ENCODE measurements at places on chromosomes 4 and X.

DNA sequence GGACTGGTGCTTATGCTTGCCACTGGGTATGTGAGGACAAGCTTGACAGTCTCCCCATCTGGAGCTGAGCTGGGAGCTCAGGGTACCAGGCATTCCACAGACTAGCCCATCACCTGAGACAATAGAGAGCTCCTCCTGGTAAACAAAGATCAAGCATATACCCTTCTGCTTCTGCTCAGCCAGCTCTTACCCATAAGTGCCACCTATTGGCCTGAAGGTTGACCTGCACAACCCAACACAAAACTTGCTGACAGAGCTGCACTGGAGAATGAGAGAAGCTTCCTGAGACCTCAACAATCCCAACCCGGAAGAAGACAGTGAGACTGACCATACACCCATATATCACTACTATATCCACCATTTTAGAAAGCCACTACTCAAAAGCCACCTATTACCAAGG is 1049.2 kb upstream of the INTU start:
- DNase-seq: no peak

- no peak for DNase-seq
These were observed 157.9 kb downstream of the GBA3 start for GRCh38 chr4:22850630-22851029.

DNA sequence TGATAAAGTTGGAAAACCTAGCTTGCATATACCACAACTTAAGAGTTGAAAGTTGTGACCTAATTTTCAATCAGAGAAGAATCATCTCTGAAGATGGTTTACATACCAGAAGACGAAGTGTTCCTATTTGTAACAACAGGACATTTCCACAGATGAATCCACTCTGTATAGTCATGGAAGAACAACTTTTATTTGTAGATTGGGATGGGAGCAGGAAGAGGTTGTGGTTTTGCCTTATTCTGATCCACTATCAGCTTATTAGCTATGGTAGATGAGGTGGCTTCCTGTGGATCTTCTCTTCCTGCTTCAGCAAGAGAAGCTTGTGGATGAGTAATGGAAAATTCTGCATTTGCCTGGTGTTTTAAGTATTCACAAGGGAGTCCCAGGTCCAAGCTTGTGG is 18.6 kb upstream of the SUPT20HL1 start:
- no peak for DNase-seq

DNA sequence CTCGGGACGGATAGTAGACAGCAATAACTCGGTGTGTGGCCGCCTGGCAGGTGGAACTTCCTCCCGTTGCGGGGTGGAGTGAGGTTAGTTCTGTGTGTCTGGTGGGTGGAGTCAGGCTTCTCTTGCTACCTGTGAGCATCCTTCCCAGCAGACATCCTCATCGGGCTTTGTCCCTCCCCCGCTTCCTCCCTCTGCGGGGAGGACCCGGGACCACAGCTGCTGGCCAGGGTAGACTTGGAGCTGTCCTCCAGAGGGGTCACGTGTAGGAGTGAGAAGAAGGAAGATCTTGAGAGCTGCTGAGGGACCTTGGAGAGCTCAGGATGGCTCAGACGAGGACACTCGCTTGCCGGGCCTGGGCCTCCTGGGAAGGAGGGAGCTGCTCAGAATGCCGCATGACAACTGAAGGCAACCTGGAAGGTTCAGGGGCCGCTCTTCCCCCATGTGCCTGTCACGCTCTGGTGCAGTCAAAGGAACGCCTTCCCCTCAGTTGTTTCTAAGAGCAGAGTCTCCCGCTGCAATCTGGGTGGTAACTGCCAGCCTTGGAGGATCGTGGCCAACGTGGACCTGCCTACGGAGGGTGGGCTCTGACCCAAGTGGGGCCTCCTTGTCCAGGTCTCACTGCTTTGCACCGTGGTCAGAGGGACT is 5.7 kb upstream of the MSANTD1 start:
- DNase-seq: no peak

- DNase-seq: no peak
These were observed 5.9 kb downstream of the RIPPLY1 start for GRCh38 chrX:106897259-106897658.

DNA sequence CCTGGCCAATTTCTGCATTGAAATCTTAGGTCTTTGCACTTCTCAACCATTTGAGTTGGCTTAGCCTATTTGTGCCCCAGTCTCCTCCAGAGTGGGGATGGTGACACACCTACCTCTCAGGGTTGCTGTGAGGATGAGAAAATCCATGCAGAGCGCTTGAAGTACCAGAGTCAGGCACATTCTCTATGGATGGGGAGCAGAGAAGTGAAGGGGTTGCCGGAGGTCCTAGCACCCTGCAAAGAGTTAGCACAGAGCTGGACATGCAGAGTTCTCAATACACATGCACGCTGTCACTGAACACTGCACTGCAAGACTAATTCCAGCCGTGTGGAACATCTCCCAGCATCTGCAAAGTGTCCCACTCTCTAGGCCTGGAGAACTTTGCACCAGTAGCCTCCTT is 2.6 kb upstream of the STK32B start:
- DNase-seq: no peak

DNA sequence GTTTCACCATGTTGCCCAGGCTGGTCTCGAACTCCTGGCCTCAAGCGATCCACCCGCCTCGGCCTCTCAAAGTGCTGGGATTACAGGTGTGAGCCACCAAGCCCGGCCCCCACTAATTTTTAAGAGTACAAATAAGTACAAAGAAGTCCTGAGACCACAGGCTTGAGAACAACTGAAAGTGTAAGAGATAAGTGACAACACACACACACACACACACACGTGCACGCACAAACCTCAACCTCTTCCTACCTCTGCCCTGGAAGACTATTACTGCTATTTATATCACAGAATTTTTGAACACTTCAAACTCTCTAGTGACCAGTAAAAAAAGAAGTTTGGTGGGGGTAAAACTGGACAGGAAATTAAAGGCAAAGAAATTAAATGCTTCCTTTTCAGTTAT is 7.5 kb downstream of the KLHL15 start:
- no peak for DNase-seq

DNA sequence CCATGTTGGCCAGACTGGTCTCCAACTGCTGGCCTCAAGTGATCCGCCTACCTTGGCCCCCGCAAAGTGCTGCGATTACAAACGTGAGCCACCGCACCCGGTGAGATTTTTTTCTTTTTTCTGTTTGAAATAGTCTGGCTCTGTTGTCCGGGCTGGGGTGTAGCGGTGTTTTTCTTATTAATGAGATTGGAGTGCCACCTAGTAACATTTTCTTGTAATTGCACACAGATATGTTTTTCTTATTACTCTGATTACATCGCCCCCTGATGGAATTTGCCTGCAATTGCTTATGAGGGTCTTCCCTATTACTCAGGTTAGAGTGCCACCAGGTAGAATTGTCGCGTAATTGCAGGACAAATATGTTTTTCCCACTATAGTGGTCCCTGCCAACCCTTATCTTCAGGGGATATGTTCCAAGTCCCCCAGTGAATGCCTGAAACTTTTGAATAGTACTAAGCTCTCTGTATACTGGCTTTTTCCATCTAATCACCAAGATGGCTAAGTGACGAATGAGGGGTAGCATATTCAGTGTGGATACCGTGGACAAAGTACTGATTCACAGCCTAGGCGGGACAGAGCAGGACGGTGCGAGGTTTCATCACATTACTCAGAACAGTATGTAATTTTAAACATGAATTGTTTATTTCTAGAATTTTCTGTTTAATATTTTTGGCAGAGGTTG is 8.6 kb upstream of the PDHA1 start:
- DNase-seq: peak; percentile 70

- no peak for DNase-seq
These were observed 194.3 kb downstream of the SOWAHB start for GRCh38 chr4:76703676-76704075.

GRCh38 chrX:137550665-137551261 is 15.2 kb upstream of the ZIC3 start:
- no peak for DNase-seq

DNA sequence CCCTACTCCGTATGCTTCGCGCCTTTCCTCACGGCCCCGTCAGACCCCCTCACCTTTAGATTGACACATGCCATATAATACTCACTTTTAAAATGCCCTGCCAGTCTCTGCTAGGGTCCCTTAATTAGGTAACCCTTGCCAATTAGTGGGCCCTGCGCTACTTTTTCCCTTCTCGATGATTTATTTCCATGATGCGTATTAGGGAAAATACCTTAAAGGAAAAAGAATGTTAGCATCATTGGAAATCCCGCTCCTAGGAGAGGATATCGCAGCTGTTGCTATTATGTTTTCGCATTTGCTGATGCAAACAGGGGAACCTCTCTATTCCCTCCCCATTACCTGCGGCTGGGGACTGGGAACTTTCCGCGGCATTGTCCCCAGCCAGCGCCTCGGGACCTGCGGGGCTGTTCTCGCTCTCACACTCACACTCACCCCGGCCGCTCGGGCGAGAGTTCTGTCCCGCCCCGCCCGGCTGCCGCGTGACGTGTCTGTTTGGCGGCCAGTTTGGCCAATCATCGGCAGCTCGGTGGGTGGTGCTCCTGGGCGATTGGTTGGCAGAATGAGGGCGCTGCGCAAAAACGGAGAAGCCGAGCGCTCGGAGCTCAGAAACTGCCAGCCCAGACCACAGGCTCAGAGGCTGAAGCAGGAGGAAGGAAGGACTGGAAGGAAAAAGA is at the start of gene PCDH10:
Gene PCDH10, plus strand, starts transcription at position 605 of the 674 bp plus-strand sequence. CDS start 847 bp downstream, outside the sequence.
- DNase-seq: peak; percentile 75

DNA sequence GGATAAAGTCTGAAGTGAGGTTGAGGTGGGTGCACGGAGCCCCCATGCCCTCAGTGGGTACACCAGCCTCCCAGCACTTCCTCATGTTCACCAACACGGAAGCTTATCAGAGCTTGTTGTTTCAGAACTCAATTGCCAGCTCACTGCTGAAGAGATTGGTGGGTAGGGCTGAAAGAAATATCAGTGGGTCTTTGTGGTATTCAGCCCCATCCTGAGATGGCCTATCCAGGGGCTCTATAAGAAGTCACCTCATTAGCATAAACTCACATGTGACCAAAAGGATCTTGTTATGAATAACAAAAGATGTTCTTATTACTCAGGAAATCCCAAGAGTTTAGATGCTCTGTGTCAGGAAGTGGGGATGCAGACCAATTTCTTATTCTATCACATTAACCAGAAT is 177.3 kb downstream of the ARHGAP10 start:
- no peak for DNase-seq

DNA sequence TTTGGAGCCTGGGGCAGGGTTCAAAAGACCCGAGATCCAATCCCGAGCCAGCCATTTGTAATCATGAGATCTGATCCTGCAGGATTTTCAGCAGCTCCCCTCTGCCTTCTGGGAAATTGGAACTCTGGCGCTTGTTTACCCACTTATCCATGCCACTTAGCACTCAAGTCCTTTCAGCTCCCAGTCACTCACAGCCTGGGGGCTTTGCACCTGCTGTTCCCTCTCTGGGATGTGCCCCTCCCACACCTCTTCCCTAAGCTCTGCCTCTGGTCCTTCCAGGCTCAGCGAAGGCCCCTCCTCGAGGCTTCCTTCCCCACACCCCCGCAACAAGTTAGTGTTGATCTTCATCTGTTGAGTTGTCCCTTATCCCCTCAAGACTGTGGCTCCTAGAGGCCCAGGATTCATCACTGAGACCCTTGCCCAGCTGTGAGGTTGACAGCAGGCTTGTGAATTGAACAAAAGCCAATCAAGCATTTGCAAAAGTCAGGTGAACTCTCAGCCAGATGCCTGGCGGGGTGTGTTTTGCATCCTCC is 99.1 kb upstream of the AFAP1 start:
- no peak for DNase-seq

DNA sequence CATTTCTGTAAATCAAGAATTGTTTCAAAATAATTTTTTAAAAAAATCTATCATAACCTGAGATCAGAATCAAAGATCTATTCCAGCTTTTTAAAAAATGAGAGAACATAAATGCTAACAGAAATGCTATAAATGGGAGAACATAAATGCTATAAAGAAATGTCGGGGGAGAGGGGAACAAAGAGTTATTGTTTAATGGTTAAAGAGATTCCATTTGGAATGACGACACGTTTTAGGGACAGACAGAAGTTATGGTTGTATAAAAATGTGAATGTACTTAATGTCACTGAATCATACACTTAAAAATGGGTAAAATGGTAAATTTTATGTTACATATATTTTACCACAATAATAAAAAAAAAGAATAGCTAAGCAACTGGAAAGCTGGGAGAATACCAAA is 127.1 kb downstream of the ATRX start:
- DNase-seq: no peak

GRCh38 chr4:8886612-8887406 is 15.2 kb upstream of the HMX1 start:
- no peak for DNase-seq

DNA sequence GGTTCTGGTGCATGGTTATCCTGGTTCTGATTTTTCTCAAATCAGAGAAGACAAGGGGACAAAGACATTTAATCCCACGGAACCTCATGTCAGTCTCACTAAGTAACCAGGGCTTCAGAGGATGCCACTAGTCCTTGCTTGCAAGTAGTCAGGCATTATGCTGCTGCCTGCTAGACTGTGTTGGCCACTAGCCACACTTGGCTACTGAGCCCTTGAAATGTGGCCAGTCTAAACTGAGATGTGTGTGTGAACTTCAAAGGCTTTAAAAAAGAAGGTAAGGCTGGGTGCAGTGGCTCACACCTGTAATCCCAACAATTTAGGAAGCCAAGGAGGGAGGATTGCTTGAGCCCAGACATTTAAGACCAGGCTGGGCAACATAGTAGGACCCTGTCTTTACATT is 48.6 kb upstream of the IGFBP7 start:
- DNase-seq: no peak

DNA sequence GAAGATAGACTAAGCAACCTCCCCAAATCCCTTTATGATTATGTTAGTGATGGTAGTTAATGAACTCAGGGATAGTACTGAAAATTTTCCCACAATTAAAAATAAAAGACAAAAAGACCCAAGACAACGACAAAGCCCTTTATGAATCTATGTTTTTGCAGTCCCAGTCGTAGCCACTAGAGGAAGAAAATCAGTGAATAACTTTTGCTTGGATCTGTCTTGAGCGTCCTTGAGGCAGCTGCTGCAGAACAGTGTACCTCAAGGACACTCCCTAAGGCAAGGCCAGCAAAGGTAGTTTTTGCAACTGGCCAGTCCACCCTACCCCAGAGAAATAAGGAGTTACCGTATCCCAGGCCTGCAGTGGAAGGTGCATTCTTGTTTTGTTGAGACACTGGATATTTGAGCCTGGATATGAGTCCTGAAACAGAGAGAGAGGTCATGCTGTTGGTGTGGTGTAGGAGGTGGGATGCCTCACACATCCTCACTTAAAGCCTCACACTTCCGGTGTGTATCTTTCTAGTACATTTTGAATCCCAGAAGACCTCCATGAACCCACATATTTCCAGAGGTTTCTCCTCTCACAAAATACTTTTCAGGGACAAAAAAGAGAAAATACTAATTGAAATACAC is 8.7 kb upstream of the TIMM8A start:
- DNase-seq: no peak

DNA sequence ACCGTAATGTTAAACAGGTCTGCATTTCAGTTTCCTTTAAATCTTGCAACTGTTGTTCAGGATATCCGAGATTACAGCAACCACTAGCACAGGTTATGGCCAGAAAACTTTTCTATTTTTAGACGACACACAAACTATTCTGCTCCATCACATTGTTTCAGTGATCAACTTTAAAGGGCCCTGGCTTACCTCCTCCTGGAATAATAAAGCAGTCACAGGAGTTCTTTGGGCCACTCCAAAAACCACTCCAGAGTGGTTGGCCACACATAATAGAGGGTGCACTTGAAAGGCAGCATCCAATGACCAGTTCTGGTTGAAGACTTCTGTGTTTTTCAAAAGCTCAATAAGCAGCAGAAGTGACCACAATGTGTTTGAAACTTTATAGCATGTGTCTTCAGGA is 118.9 kb downstream of the RAB28 start:
- DNase-seq: no peak

GRCh38 chrX:38220024-38220414 is 652 bp downstream of the SRPX start:
- DNase-seq: peak; percentile 68
